GM04503 (cell line): ENCODE measurements at places on chromosomes 6 and 20.
A peak's percentile ranks its signal among the peaks of the same experiment; 100 is the strongest.

GRCh38 chr20:37189416-37190016 is 10.2 kb upstream of the MROH8 start:
- no peak for DNase-seq

GRCh38 chr6:25405442-25405841 is 126.3 kb downstream of the CARMIL1 start:
- DNase-seq, result no peak

DNA sequence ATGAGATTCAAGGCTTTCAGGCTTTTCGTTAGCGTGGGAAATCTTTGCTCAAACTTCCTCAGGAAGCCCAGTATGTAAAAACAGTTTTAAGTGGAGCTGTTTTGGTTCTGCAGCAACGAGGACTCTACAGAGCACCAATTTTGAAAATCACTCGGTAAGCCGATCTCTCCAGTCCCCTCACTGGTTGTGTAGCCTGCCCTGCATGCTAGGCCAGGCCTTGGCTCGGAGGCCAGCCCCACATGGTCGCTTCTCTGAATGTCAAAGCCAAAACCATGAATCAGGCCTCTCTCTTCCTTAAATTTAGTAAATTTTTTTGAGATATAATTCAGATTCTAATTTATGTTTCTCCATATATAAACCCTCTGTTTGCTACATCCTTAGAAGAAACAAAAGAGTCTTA is 108.0 kb downstream of the CHD6 start:
- DNase-seq, result no peak

DNA sequence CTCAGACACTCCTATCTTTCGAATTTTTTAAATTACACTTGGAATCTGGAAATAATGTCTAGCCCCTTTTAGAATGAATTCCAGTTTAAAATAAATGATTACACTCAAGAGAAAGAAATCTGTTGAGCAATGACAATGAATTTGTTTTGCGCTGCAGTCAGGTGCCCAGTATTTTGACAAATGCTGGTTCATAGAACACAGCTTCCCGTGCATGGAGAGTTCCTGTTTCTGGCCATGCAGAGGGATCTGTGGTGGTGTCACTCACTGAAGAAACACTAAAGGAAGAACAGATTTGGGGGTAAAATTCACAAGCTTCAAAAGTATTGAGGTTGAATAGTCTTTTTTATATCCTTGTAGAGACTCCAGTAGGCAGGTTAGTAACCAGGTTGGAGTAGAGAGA is 113.4 kb upstream of the CEP85L start:
- DNase-seq, result no peak

DNA sequence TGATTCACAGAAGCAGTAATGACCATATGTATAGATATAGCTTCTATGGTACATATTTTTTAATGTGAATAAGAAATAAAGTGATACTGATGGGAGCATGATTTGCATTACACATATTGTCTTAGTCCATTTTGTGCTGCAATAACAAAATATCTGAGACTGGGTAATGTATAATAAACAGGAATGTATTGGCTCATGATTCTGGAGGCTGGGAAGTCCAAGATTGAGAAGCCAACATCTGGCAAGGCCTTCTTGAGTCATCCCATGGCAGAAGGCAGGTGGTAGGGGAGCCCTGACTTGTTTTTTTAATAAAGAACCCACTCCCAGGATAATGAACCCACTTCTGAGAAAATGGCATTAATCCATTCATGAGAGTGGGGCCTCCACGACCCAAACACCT is 185.6 kb upstream of the RREB1 start:
- no peak for DNase-seq

GRCh38 chr20:59939052-59939878 is 840 bp downstream of the PPP1R3D start:
- DNase-seq, result no peak

- DNase-seq, result no peak
Measured at GRCh38 chr20:37523911-37524700, 3.1 kb downstream of the NNAT start.

- no peak for DNase-seq
Measured at GRCh38 chr20:5136096-5136495, 9.3 kb downstream of the CDS2 start.

DNA sequence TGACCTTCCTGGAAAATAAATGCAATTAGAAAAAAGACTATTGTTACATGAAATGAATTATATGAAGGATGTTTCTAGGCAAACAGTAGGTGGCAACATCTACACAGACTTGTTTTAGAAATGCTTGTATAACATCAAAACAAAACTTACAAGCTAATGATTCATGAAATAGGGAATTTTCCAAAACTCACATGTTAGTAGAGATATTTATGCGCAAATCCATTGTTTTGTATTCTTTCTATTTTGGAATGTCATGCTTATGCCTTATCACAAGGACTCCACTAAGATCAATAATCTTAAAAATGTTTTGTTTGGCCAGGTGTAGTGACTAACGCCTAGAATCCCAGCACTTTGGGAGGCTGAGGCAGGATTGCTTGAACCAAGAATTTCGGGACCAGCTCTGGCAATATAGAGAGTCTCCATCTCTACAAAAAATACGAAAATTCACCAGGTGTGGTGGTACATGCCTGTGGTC is 32.3 kb upstream of the LGSN start:
- peak; percentile 11 for DNase-seq

GRCh38 chr6:128305976-128306375 is 214.4 kb downstream of the PTPRK start:
- DNase-seq, result no peak

DNA sequence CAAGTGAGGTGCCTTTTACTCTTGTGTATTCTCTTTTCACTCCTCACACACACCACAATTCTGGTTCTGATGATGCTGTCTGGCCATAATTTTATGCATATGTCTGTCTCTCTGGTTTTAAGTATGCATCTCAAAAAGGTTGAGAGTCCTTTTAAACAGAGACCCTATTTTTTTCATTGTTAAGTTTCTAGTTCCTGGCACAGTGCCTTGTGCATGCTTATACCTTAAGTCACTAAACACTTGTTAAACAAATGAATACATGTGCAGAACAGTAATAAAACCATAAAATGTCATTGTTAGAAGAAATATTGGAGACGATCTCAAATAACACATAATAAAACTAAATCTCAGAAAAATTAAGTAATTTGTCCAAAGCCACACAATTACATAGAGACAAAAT is 7.9 kb downstream of the ROS1 start:
- no peak for DNase-seq

- DNase-seq, result no peak
Measured at GRCh38 chr6:127297502-127298070, 30.9 kb downstream of the RNF146 start.
